ENCODE measurements at places on chromosomes 1 and 21.

GRCh38 chr21:28882345-28882744, 110.3 kb downstream of the LTN1 start:
- DNase-seq = no peak

GRCh38 chr21:41511858-41512257, 3.9 kb upstream of the TMPRSS2 start:
- no peak for DNase-seq

GRCh38 chr1:168987330-168987729, 119.2 kb upstream of the ATP1B1 start:
- no peak for DNase-seq

GRCh38 chr1:79323239-79324025, 316.9 kb upstream of the ADGRL4 start:
- DNase-seq = no peak

DNA sequence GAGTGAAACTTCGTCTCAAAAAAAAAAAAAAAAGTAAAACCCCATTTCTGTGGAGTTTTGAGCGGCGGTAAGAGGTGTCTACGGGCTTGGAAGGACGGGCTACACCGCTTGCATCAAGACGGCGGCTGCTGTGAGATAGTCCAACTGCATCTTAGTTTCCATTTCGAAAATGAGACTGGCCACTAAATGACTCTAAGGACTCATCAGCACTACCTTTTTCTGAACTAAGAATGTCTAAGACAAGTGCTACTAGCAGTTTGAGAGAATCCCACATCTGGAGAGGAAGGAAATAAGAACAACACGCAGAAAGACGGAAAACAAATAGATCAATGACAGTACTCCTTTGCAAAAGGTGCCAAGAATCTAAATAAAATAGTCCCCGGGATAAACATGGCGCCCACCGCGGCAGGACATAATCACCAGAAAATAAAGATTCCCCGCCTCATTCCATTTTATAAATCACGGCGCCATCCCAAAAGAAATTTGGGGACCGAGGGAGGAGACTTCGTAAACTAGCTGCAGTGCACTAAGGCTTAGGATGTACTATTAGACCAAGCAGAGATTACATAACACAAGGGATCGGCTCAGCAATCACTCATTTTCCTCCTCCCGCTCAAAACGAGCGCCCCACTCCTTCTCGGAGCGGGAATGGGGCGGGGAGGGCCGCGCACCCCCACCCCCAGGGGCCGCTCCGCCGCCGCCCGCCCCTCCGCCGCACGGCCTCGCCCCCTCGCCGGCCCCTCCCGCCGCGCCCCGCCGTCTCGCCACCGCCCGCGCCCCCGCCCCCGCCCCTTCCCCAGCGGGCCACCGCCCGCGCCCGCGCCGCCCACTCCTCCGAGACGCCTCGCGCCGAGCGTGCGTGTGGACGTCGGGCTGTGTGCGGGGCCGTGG, 1.1 kb downstream of the POGZ start:
- DNase-seq = peak; percentile 78

DNA sequence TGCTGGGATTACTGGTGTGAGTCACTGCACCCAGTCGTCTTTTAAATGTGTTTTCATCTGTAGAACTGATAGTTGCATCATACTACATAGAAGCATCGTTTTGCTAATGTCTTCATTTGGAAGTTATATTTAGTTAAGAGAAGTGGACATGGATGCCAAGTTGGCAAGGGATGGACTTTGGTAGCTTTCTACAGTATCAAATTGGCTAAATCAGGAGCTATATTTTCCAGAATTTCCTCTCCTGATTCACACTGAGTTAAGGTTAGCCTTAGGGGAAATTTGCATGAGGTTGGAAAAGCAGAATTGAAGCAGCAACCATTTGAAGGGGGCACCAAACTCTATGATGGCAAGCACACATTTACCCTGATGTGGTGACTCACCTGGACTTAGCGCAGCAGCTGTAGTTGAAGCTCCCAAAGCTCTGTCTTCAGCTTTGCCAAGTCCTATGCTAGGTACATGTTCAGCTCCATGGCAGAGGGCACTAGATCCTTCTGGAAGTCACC, 43.9 kb downstream of the DUSP10 start:
- no peak for DNase-seq

DNA sequence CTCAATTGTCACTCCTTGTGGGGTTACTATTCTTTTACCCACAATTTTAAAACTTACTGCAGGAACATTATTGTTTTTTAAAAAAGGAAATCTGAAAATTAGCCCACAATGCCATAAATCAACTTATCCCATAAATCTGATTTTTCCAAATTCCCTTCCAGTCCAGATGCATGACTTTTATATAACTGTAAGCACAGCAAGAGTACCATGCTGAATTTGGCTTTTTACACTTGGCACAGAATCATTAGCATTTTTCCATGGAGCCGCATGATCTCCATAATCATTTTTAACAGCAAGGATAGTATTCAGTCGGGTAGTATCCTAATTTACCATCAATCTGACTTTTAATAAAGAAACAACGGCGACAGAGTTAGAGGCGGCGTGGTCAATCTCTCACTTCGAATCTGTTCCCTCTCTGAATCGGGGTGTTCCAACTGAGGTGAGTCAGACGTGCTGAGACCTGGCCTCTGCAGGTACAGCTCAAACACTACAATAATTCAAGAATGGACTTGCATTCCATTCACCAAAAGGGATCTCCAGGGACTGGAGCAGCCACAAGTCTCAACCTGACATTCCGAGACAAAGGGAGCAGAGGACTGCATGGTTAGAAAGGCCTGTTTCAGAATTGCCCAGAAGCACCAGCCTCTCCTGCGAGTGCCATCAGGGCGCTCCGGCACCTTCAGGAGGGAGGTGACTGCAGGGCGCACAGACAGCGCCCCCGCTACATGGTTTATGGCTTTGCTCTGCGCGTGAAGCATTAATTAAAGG, 48.9 kb downstream of the SLC66A1 start:
- no peak for DNase-seq

DNA sequence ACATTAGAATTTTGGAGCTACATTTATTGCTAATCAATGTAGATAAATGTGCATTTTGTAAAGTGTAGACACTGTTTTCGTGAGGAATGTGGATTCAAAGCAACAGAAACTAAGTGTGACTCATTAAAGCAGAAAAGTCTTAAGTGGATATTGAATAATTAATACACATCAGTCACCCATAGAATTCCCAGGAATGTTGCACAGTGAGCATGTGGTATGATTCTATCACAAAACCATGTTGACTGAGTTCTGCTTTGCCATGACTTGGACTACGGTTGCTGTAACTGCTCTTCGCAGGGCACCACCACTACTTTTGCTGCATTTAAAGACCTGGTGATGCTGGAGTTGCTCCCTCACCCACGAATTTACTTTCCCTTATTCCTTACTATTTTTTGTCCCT, 471.8 kb downstream of the KCNT2 start:
- DNase-seq = no peak

DNA sequence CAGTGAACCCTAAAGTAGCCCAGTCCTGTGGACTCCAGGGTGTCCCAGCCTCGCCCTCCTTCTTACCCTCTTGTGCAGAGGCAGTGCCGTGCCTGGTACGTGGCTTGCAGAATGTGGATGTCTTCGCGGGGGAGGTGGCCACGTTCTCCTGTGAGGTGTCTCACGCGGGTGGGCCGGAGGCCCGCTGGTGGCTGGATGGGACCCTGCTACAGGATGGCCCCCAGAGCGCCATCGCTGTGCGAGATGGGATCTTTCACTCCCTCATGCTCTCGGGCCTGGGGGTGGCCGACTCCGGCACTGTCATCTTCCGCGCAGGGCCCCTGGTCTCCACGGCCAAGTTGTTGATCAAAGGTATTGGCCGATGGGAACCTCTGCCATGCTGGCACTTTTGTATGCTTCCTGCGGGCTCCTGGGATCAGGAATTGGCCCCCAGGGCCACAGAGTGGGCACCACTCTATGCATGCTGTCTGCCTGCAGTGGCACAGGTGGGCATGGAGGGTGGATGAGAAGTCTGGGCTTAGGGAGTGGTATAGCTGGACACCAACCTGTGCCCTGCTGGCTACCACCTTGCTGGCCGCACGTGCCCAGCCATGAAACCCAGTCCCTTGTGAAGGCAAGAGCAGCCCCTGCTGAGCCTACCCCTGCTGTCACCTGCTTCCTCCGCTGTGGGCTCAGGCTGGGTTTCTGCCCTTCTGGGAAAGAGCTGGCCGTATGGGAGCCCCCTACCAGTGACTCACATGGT, 92.9 kb downstream of the TRIM11 start:
- no peak for DNase-seq

DNA sequence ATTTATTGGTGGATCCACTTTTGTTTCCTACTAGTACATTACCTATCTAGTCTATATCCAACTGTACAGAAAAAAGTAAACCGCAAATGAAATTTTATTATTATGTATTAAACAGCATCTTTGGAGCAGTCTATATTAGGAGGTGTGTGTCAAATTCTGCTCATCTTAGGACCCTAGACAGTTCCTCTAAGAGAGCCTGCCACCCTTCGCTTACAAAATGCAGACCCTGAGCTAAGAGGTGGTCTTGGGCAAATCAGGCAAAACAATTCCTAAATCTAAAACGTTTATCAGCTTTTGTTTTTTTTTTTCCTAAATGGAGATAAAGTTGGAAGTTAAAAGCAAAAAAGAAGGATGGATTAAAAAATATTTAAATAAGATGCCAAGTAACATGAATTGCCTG, 85.3 kb downstream of the PBX1 start:
- DNase-seq = no peak

- no peak for DNase-seq
These were observed 15.4 kb downstream of the ABCA4 start for GRCh38 chr1:94105581-94105952.

DNA sequence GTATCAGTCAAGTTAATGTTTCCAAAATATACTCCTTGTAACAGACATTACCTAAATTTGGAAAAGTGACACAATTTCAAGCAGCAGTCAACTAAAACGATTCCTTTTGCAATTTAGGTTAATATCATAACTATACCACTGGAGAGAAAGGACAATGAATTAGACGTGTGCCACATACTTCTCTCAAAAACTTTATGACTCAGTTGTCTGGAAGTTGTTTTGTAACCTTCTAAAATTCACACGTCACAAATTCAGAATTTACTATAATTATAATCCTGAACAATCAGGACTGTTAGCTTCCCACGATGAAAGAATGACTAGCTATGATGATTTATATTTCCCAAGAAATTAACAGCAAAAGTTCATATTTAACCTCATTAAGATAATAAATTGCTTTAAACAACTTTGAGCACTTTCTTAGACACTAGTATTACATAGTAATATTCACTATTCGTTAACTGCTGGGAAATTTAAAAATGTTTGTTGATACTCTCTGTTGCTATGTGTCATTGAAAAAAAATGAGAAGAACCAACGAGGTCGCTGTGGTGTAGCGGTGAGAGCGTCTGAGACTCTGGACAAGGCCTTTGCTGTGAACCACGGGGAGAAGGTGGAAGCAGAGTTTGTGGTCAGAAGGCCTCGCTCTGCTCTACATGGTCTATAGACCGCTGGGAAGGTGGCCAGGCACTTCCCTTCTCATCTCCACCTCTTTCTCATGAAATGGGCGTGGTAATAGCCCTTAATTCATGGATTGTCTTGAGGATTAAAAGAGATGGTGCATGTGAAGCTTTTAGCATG, 27.9 kb upstream of the BATF3 start:
- no peak for DNase-seq

GRCh38 chr1:44417351-44418021, 12.4 kb downstream of the RNF220 start:
- DNase-seq = no peak

GRCh38 chr1:173520799-173521198, 43.7 kb downstream of the PRDX6 start:
- DNase-seq = no peak

- no peak for DNase-seq
These were observed 11.8 kb upstream of the DENND1B start for GRCh38 chr1:197787056-197787455.

GRCh38 chr1:111615870-111616715, 3.5 kb upstream of the RAP1A start:
- no peak for DNase-seq

GRCh38 chr1:216261631-216262030, 161.6 kb downstream of the USH2A start:
- DNase-seq = no peak

GRCh38 chr1:110684491-110684890, 9.8 kb upstream of the KCNA3 start:
- no peak for DNase-seq

GRCh38 chr1:233885196-233885920, 19.1 kb upstream of the SLC35F3 start:
- DNase-seq = peak; percentile 64

GRCh38 chr21:32306021-32306780, 7.5 kb downstream of the MRAP start:
- no peak for DNase-seq

DNA sequence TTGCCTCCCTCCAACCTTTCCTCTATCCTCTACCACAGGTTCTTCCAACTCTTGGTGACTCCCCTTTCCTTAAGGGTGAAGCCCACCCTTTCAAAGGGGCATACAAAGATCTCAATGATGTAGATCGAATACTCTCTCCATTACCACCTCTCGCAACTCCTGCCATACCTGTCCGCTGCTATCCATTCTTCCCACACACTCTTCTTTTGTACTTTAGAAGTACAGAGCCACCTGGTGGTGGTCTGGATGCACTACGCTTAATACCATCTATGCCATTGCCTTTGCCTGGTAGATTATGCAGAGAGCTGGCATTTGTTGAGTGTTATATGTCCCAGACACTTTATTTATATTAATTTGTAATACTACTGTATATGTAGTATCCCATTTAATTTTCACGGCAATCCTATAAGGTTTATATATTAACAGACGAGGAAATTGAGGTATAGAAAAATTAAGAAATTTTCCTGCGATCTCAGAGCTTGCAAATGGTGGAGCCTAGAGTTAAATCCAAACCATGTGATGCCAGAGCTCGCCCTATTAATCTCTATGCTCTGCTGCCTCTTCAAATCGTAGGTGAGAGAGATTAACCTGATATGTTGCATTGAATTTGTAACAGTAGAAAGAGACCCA, 22.9 kb downstream of the TSHB start:
- peak; percentile 68 for DNase-seq

DNA sequence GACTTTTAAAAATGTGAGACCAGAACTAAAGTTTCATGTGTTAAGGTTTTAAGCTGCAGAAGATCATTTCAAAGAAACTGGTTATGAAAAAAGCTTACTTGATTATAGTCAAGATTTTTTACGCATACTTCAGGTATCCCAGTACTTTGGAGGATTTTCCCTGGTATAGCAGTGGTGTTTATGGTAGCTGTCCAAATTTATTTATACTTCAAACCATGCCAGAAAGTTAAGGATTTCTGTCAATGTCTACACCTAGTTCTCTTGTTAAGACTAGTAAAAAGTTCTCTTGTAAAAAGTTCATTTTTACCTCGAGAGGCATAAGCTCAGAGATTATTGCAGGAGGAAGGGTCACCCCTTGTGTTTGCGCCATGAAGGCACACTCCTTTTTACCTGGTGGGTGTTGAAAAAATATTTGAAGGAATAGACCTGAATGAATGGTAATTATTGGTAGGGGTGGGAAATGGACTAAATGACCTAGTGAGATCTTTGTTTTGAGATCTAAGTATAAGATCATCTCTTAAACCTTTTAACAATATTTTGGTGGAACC, 2.8 kb downstream of the DYRK1A start:
- DNase-seq = no peak

DNA sequence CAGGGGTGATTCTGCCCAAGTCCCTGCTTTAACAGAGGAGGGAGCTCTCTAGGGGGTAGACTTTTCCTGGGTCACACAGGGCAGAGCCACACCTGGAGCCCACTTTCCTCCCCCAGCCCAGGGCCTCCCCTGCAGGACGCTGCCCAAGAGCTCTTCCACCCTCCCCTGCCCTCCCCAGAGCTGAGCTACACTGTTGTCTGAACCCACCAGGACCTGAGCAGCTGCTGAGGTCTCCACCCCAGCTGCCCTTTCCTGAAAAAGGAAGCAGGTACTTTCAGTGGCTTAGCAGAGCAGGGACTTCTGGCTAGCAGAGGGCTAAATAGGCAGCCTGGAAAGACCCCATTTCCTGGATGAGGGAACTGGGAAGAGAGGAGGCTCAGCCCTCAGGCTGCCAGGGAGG, 169.3 kb upstream of the ETV3 start:
- DNase-seq = no peak
